ENCODE measurements at places on chromosomes 12 and 14.

GRCh38 chr14:56664811-56665421 lies 85.3 kb downstream of the TMEM260 start:
- DNase-seq, result no peak

GRCh38 chr12:58217130-58217529 lies 275.8 kb downstream of the ATP23 start:
- DNase-seq, result no peak

DNA sequence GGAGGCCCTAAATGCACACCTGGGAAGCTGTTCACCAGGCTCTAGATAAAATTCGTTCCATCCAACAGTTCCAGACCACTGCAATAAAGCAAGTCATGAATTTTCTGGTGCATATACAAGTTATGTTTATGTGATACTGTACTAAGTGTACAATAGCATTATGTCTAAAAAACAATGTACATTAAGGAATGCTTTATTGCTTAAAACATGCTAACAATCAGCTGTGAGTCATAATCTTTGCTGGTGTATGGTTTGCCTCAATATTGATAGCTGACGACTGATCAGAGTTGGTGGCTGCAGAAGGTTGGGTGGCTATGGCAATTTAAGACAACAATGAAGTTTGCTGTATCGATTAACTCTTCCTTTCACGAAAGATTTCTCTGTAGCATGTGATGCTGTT lies 52.3 kb downstream of the ATG14 start:
- DNase-seq, result no peak

DNA sequence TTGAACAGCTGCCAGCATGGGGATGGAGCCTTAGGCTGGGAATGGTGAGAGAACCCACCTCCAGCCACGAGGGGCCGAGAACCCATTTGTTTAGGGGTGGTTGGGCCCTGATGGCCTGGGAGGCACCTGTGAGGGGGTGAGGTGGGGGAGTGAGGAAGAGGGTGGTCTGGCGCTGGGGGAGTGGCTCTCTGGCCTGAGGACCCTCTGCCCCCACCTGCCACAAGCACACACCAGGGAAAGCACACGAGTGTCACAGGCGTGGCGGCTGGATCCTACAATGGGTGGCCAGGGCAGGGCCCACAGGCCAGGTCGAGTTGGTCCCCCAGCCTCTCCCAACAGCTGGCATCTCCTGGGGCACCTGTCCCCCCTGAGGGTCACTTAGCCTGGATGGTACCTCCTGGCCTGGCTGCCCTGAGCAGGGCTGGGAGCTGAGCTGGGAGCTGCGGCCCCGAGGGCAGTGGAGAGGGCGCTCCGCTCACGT lies 340.5 kb downstream of the TMEM121 start:
- DNase-seq, result no peak

DNA sequence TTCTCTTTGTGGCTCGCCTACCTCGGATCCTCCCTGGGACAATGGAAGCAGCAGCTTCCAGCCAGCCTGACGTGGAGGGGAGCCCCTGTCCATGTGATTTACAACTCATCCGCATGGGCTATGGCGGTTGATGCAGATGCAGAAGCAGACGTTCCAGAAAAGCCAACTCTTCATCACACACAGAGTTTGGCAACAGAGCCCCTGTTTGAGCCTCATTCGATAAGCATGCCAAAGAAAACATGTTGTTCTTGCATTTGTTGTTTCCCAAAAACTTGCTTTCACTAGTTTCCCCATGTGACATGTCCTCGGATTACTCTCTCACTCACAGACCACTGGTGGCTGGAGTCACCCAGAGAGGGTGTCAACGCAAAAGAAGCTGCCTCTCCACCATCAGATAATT lies 16.4 kb upstream of the TC2N start:
- no peak for DNase-seq

DNA sequence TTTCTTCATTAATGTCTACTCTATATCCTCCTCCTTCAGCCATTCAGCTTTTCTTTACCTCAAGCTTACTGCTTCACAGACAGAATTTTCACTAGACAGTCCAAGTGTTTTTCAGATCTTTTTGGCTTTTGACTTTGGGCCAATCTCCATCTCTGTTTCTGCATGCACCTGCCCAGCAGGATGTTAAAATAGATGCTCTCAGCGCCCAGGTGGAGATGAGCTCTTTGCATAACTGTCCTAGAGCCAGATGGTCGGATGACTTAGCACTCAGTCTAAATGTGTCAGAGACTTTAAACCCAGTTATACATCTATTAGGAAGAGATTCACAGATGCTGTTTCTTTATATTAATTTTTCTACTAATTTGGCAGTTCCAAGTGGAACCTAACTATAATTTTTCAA lies 80.3 kb upstream of the SSTR1 start:
- DNase-seq, result no peak

- DNase-seq, result no peak
Measured at GRCh38 chr12:11797317-11797913, 147.9 kb downstream of the ETV6 start.

GRCh38 chr14:90467501-90467900 lies 70.7 kb downstream of the CALM1 start:
- no peak for DNase-seq

DNA sequence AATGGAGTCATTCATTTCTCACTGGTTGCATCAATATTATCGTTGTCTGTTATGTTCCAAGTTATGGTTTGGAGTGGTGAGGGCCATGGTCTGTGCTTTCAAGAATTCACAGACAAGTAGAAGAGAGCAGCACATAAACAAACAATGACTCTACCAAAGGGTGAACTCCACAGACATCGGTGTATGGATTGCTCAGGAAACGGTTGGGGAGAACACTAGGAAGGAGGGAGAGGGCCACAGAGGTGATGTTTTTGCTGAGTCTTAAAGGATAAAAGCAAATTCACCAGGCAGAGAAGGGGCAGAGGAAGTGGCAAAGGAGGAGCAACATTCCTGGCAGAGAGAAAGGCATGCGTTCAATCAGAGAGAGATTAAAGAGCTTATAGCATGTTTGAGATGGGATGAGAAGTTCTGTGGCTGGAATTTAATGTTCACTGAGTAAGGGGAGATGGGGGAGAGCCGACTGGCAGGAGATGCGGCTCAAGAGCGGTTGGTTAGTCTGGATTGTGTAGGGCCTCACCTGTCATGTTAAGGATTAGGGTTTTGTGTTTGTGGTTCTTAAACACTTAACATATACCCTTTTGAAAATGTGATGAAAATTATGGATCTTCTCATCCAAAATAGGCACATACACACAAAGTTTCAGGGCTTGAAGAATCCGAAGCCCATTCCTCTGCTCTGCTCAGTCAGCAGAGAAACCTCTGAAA lies 42.3 kb upstream of the FRMD6 start:
- DNase-seq, result no peak

DNA sequence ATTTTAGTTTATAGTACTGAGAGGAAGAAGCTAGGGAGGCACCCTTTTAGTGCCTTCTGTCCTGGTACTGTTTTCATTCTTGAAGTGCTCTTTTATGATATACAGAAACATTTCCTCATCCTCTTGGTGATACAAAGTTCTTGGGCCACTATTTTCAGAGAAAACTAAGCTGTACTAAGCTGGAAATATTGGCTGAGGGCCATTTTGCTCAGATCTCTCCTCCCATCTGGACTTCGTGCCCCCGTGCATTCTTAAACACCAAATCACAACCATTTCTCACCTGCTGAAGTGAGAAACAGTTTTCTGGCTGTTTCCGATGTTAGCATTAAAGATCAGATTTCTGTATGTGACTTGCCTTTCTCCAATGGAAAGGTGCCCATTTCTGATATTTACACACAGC lies 158.9 kb downstream of the FBXL14 start:
- no peak for DNase-seq

- no peak for DNase-seq
Measured at GRCh38 chr14:93982230-93983007, 6.0 kb upstream of the ASB2 start.

DNA sequence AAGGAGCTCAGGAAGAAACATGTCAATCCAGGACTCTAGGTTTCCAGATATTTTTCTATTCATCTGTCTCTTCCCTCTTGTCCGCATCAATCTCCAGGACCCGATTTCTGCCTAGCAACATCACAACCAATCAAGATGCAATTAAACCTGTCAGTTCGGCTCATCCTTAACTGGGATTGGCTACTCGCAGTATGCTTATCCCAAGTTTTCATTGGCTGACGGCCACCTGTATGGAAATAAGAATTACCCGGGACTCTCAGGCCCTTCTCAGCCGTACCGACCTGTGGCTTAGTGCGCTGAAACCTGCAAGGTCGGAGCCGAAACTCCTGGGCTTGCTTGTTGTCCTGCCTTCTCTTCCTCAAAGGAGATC lies 20.4 kb upstream of the ATP5MC2 start:
- no peak for DNase-seq

DNA sequence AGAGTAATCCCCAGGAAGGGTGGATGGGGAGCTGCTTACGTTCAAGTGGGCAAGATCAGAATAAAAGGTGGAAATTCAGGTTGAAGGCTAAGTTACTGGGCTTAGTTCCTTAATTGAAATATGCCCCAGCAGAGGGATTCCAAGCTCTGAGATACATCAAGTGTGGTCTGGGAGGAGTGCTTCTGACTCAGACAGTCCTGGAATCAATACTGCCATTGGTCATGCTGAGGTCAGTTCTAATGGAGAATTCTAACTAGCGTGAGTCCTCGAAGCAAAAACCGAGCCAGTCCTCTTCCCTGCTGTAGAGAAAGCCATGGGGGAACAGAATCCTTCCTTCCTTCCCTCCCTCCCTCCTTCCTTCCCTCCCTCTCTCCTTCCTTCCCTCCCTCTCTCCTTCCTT lies 39.9 kb downstream of the NOS1 start:
- no peak for DNase-seq

DNA sequence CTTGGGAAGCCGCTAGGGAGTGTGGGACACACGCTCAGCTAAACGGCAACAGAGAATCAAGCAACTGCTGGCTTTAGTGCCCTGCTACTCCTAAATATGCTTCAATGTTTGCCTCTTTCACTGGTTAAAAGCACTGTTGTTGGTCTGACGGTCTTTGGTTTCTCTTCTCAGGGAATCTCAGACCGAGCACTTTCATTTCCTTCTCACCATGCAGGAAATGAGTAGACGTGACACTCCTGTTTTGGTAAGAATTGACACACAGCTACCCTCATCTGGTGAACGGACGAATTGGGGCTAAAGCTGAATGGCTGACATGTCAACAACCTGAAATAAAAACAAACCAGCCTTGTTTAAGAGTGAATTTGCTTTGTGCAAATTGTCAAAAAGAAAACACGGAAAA lies 57.5 kb upstream of the PIWIL1 start:
- no peak for DNase-seq

DNA sequence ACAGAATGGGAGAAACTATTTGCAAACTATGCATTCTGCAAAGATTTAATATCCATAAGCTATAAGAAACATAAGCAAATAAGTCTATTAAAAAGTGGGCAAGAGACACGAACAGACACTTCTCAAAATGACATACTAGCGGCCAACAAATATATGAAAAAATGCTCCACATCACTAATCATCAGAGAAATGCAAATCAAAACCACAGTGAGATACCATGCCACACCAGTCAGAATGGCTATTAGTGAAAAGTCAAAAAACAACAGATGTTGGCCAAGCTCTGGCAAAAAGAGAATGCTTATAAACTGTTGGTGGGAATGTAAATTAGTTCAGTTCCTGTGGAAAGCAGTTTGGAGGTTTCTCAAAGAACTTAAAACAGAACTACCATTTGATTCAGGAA lies 121.3 kb downstream of the KCNMB4 start:
- no peak for DNase-seq

DNA sequence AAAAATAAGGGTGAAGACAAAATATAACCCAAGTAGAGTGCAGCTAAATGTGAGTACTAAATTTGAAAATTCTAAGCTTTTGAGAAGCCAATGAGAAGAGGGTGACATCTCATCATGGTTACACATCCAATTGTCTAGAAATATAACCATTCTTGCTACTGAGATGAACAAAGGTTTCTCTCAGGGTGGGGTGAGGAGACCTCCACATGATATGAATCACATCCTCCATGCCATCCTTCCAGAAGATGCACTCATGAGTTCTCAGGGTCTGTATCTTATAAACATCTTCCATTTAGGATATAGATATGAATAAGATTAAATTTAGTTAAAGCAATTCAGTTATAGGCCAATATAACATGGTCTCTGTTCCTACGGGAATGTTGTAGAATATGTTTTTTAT lies 38.9 kb upstream of the E2F7 start:
- DNase-seq, result no peak

DNA sequence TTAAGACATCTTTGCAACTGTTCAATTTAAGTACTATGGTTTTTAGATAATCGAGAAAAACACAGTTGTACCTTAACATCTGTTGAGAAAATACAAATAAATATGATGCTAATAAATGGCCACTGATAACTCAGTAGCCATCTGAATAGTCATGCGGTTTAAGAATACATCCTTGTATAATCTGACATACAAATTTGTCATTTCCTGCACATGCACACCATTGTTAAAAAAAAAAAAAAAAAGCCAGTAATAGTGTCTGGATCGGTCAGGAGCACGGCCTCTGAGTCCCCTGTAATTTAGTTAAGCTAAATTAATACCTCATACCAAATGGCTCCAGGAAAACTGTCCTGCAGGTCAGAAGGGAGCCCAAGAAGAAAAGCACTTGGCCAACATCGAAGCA lies 16.8 kb downstream of the RFC5 start:
- DNase-seq, result no peak

DNA sequence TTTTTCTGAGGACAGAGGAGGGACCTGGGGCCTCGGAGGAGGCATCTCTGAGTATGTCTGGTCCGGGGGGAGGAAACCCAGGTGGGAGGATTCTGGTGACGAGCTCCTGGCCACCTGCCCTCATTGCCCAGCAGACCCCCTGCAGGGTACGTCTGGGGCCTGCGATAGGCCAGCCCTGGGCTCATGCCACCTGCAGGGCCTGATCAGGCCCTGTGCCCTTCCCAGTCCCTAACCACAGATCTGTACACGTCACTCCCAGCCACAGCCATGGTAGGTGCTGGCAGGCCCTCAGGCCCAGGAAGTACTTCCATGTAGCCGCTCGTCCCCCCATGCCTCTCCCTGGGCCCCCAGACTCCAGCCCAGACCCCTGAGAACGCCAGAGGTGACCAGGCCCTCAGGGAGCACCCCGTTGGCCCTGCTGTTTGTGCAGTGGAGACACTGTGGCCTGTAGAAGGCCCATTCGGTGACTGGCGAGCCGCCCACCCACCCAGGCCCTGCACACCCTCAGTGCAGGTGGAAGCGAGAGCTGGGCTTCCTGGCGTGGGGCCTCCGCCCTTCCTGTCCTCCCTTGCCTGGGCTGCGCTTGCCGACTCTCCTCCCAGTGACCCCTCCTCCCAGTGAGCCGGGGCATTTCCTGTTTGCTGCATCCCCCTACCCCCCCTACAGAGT lies 5.7 kb downstream of the INF2 start:
- DNase-seq, result no peak

- no peak for DNase-seq
Measured at GRCh38 chr12:58309806-58310205, 368.4 kb downstream of the ATP23 start.

DNA sequence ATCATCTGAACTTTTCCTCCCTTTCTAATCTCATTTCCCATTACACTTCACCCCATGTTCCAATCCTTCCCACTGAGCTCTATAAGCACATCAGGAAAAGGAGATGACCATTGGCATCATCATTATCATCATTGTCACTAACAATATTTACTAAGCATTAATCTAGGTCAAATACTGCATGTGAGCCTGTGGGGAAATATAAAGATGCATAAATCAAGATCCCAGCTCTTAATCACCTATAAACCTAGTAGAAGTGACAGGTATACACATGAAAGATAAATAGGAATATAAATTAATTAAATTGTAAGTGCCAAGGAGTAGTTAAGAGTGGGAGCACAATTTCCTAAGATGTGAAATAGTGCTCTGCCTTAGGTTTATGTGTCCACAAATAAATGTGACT lies 100.6 kb downstream of the OTOGL start:
- DNase-seq, result no peak

All from stimulated activated CD4-positive, alpha-beta T cell treated with anti-CD3 and anti-CD28 coated beads, TNF-alpha, amount 100 ng/mL, for 48 hours (primary cell).